ENCODE measurements at places on chromosomes 2 and 18.

- DNase-seq = no peak
- no peak overlapping the region for H3K27ac ChIP-seq
- no peak overlapping the region for H3K4me3 ChIP-seq
- no peaks in the 10 kb centered on the region for H3K27me3 ChIP-seq
- H3K4me1 ChIP-seq = no peaks in the 10 kb centered on the region
Measured at GRCh38 chr18:9003406-9004100, 98.9 kb upstream of the NDUFV2 start.

DNA sequence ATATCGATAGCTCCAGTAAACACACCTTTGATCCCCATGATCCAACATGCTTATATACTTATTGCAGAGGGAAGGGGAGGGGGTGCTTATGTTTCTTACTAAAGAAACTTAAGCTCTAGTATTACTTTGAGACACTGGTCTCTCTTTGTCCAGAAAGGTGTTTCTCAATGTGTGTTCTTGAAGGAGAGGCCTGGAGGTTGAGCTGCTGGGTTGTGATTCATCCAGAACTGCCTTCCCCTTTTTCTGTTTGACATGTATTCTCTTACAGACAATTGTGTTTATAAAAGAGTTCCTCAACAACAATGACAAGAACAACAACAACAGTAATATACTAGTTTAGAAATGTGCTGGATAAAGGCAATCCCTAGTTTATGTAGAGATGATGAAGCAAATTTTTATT lies 516.0 kb upstream of the FAM98A start:
- no peaks in the 10 kb centered on the region for H3K36me3 ChIP-seq
- no peak overlapping the region for H3K27ac ChIP-seq
- no peak for DNase-seq
- no peaks in the 10 kb centered on the region for H3K27me3 ChIP-seq
- no peaks in the 10 kb centered on the region for H3K4me1 ChIP-seq
- no peak overlapping the region for H3K4me3 ChIP-seq

DNA sequence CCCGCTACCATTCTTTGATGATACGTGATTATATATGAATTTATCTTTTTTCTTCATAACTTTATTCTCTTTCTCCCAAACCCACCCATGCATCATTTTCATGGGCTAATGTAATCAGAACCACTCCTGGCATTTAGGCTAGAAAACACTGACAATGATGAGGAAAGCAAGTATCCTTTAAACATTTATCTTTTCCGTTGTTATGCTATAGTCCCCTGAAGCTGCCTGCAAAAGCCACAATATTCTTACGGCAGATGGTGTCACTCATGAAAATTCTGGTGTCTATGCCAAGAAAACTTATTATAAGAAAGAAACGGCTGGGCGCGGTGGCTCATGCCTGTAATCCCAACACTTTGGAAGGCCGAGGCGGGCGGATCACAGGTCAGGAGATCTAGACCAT lies 221.8 kb upstream of the CTAGE1 start:
- no peaks in the 10 kb centered on the region for H3K4me1 ChIP-seq
- H3K27ac ChIP-seq = no peak overlapping the region
- H3K36me3 ChIP-seq = no peaks in the 10 kb centered on the region
- no peak overlapping the region for H3K4me3 ChIP-seq
- no peak for DNase-seq
- no peaks in the 10 kb centered on the region for H3K27me3 ChIP-seq

- no peak overlapping the region for H3K27ac ChIP-seq
- H3K4me1 ChIP-seq = no peaks in the 10 kb centered on the region
- no peaks in the 10 kb centered on the region for H3K36me3 ChIP-seq
- no peaks in the 10 kb centered on the region for H3K27me3 ChIP-seq
Measured at GRCh38 chr18:61502472-61502871, 169.2 kb downstream of the CDH20 start.

GRCh38 chr18:71878226-71878625 lies 665.9 kb downstream of the CBLN2 start:
- H3K4me3 ChIP-seq = no peak overlapping the region
- no peaks in the 10 kb centered on the region for H3K27me3 ChIP-seq
- no peak for DNase-seq
- H3K36me3 ChIP-seq = no peaks in the 10 kb centered on the region

GRCh38 chr2:195038153-195038552 lies 618.9 kb upstream of the SLC39A10 start:
- H3K4me1 ChIP-seq = no peaks in the 10 kb centered on the region
- DNase-seq = no peak
- no peak overlapping the region for H3K27ac ChIP-seq
- H3K4me3 ChIP-seq = no peak overlapping the region

GRCh38 chr2:71995067-71995665 lies 152.5 kb downstream of the CYP26B1 start:
- H3K4me1 ChIP-seq = no peaks in the 10 kb centered on the region
- H3K4me3 ChIP-seq = no peak overlapping the region
- DNase-seq = peak; percentile 67
- H3K27me3 ChIP-seq = no peaks in the 10 kb centered on the region
- no peaks in the 10 kb centered on the region for H3K36me3 ChIP-seq

GRCh38 chr2:188306271-188306670 lies 14.6 kb downstream of the GULP1 start:
- H3K4me3 ChIP-seq = no peak overlapping the region
- no peaks in the 10 kb centered on the region for H3K27me3 ChIP-seq
- no peak overlapping the region for H3K27ac ChIP-seq
- peaks cover 39% of the 10 kb centered on the region for H3K4me1 ChIP-seq

- no peak for DNase-seq
- no peak overlapping the region for H3K27ac ChIP-seq
- H3K4me1 ChIP-seq = no peaks in the 10 kb centered on the region
- no peak overlapping the region for H3K4me3 ChIP-seq
- no peaks in the 10 kb centered on the region for H3K36me3 ChIP-seq
Measured at GRCh38 chr2:23203383-23203782, 181.6 kb upstream of the KLHL29 start.

DNA sequence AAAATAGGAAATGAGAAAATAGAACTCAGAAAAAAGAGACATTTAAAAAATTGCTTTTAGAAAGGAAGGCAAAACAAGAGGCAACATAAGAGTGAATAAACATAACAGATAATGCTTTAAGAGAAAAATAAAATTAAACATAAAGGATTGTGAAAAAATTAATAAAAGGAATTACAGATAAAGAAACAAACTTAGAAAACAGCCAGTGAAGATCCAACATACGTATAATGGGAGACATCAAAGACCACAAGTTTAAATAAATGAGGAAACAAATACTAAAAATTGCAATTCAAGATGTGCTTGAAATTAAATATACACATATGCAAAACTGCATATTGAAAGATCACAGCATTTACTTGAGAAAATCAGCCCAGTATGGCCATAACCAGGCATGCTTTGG lies 448.9 kb downstream of the NBAS start:
- no peak overlapping the region for H3K4me3 ChIP-seq
- H3K27ac ChIP-seq = no peak overlapping the region

DNA sequence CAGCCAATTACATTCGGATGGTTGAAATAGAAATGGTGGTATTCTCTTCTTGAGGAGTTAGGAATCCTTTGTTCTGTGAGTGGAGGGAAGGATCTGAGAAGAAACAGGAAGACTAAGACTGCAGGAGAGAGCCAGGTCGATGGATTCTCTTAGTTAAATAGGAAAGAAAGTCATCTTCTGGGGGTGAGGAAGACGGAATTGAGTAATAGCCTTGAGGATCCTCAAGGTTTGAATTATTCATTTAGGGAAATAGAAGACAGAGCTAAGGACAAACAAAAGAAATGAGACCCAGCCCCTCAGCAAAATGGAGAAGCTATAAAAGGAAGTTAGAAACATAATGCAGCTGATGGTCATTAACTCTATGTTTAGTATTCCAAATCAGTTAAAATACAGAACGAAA lies 1.8 kb downstream of the LAPTM4A start:
- H3K27me3 ChIP-seq = no peaks in the 10 kb centered on the region
- no peak overlapping the region for H3K27ac ChIP-seq
- peaks cover 3% of the 10 kb centered on the region for H3K36me3 ChIP-seq
- peaks cover 7% of the 10 kb centered on the region for H3K4me1 ChIP-seq
- H3K4me3 ChIP-seq = peak overlapping the region; percentile 70

GRCh38 chr2:71462641-71463341 lies 9.4 kb downstream of the DYSF start:
- no peaks in the 10 kb centered on the region for H3K27me3 ChIP-seq
- DNase-seq = no peak
- H3K4me1 ChIP-seq = peaks cover 46% of the 10 kb centered on the region
- no peak overlapping the region for H3K27ac ChIP-seq
- no peak overlapping the region for H3K4me3 ChIP-seq

GRCh38 chr2:53403792-53404413 lies 363.7 kb upstream of the CHAC2 start:
- no peaks in the 10 kb centered on the region for H3K27me3 ChIP-seq
- H3K4me3 ChIP-seq = no peak overlapping the region
- no peak overlapping the region for H3K27ac ChIP-seq
- H3K4me1 ChIP-seq = peaks cover 5% of the 10 kb centered on the region

DNA sequence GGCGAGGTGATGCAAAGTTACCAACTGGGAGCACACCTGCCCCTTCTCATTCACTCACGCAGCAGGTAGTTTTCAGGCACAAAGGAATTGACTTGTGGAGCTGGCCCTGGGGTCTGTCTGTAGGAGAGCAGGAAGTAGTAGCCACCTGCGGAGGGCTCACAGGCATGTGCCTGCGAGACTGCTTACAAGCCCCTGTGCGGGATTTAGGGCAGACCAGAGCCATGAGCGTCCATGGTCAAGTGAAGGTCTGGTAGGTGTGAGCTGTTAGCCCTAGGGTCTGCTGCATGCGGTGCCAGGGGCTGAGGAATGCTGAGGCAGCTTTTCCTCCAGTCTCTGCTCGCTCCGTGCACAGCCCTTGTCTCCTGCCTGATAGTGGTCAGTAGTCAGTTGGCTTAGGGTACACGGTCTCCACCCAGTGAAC lies 18.9 kb downstream of the INPP4A start:
- H3K27me3 ChIP-seq = no peaks in the 10 kb centered on the region
- no peak overlapping the region for H3K27ac ChIP-seq
- H3K4me3 ChIP-seq = no peak overlapping the region
- H3K36me3 ChIP-seq = no peaks in the 10 kb centered on the region

DNA sequence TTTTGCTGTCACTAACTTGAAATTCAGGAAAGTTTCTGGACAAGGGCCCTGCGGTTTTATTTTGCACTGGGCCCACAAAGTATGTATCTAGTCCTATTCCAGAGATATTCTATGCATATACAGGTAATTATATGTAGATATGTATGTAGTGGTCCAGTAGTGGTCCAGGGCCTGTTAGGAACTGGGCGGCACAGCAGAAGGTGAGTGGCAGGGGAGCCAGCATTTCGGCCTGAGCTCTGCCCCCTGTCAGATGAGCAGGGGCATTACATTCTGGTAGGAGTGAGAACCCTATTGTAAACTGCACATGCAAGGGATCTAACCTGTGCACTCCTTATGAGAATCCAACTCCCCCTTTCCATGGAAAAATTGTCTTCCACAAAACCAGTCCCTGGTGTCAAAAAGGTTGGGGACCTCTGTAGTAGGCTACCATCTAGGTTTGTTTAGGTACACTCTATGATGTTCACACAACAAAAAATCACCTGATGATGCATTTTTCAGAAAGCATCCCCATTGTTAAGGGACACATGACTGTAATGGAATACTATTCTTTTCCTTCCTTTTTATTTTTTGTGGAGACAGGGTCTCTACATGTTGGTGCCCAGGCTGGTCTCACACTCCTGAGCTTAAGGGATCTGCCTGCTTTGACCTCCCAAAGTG lies 2.8 kb upstream of the PPP4R3B start:
- H3K27me3 ChIP-seq = no peaks in the 10 kb centered on the region
- H3K27ac ChIP-seq = no peak overlapping the region
- H3K4me1 ChIP-seq = peaks cover under 1% of the 10 kb centered on the region
- H3K4me3 ChIP-seq = no peak overlapping the region
- peak; percentile 33 for DNase-seq
- H3K36me3 ChIP-seq = peaks cover 3% of the 10 kb centered on the region

GRCh38 chr2:99275882-99276281 lies 20.4 kb upstream of the LYG2 start:
- no peaks in the 10 kb centered on the region for H3K27me3 ChIP-seq
- H3K27ac ChIP-seq = no peak overlapping the region
- DNase-seq = no peak
- peaks cover 4% of the 10 kb centered on the region for H3K4me1 ChIP-seq

DNA sequence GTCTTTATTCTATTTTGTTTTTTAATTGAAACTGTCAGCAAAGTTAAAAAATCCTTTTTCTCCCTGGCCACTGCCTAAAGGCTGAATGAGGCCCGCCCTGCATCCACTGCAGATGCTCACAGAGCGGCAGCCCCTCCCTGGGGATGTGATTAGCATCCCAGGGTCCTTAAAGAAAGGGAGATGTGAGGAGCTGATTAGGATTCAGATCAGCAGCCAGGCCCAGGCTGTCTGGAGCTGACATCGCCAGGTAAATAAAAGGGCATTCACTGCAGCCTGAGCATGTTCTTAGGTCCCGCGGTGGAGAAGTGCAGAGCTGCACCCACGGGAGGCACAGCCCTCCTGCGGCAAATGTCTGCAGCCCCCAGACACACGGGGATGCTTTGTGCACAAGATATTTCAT lies 83.8 kb downstream of the LONRF2 start:
- no peak overlapping the region for H3K4me3 ChIP-seq
- H3K27me3 ChIP-seq = no peaks in the 10 kb centered on the region
- DNase-seq = no peak

- H3K4me1 ChIP-seq = no peaks in the 10 kb centered on the region
- no peak overlapping the region for H3K4me3 ChIP-seq
- no peak overlapping the region for H3K27ac ChIP-seq
- peaks cover 51% of the 10 kb centered on the region for H3K36me3 ChIP-seq
Measured at GRCh38 chr2:203418271-203418670, 90.1 kb downstream of the ABI2 start.

DNA sequence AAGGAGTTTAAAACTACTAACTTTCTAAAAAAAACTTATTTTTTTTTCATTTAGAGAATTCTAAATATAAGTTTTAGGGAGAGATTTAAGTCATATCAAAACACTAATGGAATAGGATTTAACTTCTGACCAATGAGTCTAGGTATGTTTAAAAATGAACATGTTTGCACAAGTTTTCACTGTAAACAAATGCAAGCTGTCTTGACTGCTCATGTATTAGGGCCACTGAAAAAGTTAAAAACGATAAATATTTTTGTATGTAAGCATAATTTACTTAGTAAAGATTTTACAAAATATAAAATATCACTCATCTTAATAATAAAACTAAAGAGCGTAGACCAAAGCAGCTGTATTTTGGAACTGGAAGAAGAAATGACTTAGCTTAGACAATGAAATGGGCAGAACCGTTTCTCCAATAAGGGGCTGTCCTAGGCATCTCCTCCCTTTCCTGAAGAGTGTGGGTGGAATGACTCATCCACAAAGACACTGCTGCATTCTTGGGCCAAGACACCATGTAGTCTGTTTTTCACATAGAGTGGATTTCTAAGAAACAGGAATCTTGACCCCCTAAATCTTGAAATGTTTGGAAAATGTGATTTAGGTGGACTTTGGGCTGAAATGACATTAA lies 118.8 kb downstream of the MEP1B start:
- H3K36me3 ChIP-seq = no peaks in the 10 kb centered on the region
- H3K4me3 ChIP-seq = no peak overlapping the region
- DNase-seq = no peak
- H3K27me3 ChIP-seq = no peaks in the 10 kb centered on the region

DNA sequence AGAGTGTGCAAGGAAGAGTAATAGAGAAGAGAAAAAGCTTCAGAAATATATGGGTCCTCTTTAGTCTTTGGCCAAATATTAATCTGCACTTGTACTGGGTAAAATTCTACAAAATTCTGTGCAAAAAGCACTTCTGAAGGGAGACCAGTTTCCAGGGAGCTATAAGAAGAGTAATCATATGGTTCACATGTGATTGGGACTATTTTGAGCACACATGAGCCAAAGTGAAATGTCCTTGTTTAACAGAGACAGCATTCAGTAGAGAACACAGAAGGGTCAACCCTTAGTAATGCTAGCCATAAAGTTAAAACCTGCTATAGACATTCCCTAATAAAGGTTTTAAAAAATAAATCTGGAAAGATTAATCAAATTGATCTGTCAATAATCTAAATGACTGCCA lies 49.3 kb upstream of the ACVR1C start:
- no peak overlapping the region for H3K4me3 ChIP-seq
- DNase-seq = no peak
- H3K4me1 ChIP-seq = peaks cover 10% of the 10 kb centered on the region
- no peaks in the 10 kb centered on the region for H3K27me3 ChIP-seq
- no peaks in the 10 kb centered on the region for H3K36me3 ChIP-seq
